Activated naive CD4-positive, alpha-beta T cell treated with anti-CD3 and anti-CD28 coated beads for 36 hours (primary cell): ENCODE measurements at places on chromosomes 13 and 19.

GRCh38 chr19:46867170-46867569 lies 6.4 kb downstream of the ARHGAP35 start:
- DNase-seq = no peak

DNA sequence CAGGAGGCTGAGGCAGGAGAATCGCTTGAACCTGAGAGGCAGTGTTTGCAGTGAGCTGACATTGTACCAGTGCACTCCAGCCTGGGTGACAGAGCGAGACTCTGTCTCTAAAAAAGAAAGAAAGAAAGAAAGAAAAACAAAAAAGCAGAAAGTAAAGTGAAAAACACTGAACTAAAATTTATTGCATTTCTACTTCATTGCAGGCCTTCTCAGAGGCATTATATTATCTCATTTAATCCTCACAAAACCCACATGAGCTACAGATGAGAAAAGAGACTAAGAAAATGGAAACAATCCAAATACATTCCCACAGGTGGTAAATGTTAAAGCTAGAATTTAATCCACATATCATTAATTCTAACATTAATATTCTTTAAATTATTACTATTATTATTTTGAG lies 147.2 kb upstream of the FREM2 start:
- no peak for DNase-seq

- no peak for DNase-seq
These were observed 24.9 kb downstream of the CCDC8 start for GRCh38 chr19:46388311-46389095.

- DNase-seq = no peak
These were observed 326.0 kb downstream of the TEX29 start for GRCh38 chr13:111646456-111646855.

GRCh38 chr19:28305513-28305912 lies 907.4 kb downstream of the UQCRFS1 start:
- no peak for DNase-seq

- no peak for DNase-seq
These were observed 699 bp downstream of the RCBTB2 start for GRCh38 chr13:48532256-48532505.

GRCh38 chr13:56687131-56687530 lies 453.6 kb upstream of the PRR20A start:
- DNase-seq = no peak

DNA sequence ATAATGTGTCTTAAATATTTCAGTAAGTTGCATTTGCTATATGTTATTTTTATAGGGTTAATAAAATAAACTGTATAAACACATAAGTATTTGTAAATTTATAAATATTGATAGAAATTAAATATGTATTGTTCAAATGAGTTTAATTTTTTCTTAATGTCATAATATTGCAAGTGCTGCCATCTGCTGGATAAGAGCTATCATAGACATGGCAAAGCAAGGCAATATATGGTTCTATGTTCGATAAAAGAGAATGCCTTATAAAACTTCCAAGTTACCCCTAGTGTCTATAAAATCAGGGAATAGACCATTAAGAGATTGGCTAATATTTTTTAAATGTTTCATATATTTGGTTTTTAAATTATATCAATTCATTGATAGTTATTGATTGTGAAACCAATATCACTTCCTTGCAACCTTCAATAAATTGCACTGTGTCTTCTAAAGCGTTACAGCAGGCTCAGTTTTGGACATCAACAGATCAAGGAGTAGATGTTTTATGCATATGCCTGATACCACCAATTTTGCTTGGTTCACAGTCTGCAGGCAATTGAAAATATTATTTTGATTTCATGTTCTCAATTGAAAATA lies 29.0 kb upstream of the SLITRK6 start:
- no peak for DNase-seq

DNA sequence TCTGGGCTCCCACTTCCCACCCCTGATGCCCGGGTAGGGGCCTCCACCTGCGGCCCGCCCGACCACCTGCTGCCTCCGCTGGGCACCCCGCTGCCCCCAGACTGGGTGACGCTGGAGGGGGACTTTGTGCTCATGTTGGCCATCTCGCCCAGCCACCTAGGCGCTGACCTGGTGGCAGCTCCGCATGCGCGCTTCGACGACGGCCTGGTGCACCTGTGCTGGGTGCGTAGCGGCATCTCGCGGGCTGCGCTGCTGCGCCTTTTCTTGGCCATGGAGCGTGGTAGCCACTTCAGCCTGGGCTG lies 7.9 kb downstream of the DBP start:
- DNase-seq = no peak
